Amniotic epithelial cell (primary cell): ENCODE measurements at places on chromosomes 1 and 21.

DNA sequence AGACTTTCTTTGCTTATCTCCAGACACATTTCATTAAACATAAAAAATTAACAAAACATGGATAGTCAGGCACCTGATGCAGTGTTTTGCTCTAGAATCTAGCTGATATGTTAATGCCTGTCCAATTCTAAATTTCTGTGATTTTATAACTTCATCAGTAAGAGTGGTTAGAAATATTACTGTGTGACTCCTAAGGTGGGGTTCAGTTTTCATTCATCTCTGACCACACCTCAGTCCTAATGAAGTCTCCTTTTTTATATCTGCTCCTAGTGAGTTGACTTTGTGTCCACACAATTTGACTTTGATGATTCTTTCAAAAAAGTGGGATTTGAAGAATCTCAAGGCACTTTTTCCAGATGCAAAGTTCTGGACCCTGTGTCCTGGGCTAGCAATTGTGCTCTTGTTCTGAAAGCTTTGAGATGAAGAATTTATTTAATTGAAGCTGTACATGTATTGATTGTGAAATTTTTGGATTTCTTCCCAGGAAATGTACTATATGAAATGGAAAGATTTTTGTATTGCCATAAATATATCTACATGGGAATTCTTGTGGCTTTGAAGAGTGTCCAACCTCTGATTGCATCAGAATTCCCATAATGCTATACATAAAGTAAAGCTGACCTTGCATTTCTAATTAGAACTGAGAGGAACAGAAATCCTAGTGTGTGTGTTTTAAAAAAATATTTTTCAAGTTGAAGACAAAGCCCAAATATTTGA, 111.2 kb downstream of the GIPC2 start:
- DNase-seq: peak; percentile 85

- DNase-seq: peak; percentile 73
Observed at GRCh38 chr1:46539972-46540371, 11.5 kb downstream of the KNCN start.

DNA sequence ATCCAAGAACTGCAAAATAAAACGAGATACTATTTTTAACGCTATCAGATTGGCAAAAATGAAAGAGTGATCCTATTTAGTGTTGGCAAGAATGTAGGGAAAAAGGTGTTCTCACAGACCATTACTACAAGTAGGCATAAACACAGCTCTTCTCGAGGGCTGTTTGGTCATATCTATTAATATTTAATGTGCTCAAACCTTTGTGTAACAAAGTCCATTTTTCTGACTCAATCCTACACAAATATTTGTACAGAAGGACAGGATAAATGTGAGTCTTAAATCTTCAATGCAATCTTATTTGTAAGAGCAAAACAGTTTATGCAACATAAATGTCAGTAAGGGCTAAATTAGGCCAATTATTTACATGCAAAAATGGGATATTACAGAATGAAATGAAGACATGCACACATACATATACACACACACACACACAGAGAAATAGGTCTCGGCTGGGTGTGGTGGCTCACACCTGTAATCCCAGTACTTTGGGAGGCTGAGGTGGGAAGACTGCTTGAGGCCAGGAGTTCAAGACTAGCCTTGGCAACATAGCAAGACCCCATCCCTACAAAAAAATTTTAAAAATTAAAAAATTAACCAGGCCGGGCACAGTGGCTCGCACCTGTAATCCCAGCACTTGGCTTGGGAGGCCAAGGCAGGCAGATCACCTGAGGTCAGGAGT, 17.7 kb downstream of the DHCR24 start:
- no peak for DNase-seq

DNA sequence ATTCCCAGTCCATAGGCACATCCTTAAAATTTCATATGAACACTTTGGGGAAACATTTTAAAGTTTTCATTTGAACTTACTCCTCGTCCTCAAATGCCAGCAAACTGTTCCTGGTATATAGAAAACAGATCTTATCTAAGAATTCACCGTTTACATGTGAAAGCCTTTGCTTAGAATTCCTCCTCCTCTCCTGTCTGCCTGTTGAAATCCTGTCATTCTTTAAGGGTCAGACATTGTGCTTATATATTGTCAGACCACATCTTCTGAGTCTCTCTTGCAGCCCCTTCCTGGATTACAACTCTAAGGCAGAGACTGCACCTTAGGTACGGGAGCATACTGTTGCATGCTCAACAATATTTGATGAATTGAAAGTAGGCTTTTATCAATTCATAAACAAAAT, 239.7 kb downstream of the SMYD3 start:
- DNase-seq: no peak

DNA sequence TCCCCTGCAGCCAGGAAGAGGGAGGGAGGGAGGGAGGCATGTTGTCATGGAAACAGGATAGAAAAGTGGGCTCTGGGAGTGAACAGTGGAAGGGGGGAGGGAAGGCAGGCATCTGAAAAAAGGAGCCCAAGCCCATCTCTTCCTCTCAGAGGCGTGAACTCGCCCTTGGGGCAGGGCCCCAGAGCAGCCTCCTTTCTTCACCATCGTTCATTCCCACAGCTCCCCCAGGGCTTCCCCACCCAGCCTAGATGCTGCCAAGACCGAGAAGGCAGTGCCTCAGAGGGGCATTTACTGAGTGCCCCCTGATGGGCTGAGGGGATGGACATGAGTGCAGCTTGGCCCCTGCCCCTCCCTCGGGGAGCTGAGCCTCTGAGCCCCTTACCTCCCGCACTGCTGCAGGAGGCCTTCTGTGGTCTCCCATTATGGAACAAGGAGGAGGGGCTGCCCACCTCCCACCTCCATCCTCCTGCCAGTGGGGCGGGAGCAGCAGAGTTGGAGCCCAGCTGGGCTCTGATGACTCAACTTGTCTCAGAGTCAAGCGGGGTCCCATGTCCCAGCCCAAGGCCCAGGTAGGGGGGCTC, 39.1 kb upstream of the KIF21B start:
- no peak for DNase-seq

DNA sequence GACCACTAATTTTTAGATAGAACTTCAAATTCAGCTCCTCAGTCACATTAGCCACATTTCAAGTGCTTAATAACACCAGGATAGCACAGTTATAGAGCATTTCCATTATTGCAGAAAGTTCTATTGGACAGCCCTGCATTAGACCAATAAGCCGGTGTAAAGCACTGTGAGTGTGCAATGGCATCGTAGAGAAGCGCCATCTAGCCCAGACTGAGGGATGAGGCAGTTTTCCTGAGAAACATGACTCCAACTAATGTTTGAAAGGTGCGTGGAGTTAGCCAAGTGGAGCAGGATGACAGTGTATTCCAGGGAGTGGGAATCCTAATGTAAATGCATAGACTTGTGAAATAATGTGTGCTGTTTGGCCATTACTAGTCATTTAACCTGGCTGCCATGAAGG, 7.7 kb downstream of the RPE65 start:
- DNase-seq: peak; percentile 3

GRCh38 chr1:211830055-211830327, 572 bp downstream of the LPGAT1 start:
- DNase-seq: no peak
